Activated CD8-positive, alpha-beta memory T cell treated with anti-CD3 and anti-CD28 coated beads for 1 hour (primary cell): ENCODE measurements at places on chromosomes 3 and 15.

- no peak for DNase-seq
Measured at GRCh38 chr3:107446706-107447105, 69.5 kb downstream of the CCDC54 start.

GRCh38 chr3:71109241-71109976, 474.1 kb downstream of the FOXP1 start:
- DNase-seq = no peak

- no peak for DNase-seq
Measured at GRCh38 chr3:11641683-11642430, 1.9 kb downstream of the VGLL4 start.

GRCh38 chr15:99443768-99444446, 121.9 kb upstream of the MEF2A start:
- no peak for DNase-seq

GRCh38 chr3:73786321-73786807, 161.6 kb upstream of the PDZRN3 start:
- no peak for DNase-seq

GRCh38 chr3:108352176-108352575, 55.8 kb downstream of the HHLA2 start:
- no peak for DNase-seq

DNA sequence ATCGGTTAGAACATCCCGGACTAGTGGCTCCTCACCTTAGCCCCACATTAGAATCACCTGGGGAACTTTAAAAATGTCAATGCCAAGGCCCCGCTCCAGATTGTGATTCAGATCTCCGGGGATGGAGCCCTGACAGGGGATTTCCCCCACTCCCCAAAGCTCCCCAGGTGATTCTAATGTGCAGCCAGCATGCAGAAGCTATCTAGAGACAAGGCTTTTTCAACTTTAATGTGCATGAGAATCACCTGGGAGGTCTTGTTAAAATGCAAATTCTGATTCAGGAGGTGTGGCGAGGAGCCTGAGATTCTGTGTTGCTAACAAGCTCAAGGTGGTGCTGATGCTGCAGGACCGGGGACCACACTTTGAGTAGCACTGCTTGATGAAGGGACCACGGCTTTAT, 156.7 kb downstream of the RAB11A start:
- no peak for DNase-seq

DNA sequence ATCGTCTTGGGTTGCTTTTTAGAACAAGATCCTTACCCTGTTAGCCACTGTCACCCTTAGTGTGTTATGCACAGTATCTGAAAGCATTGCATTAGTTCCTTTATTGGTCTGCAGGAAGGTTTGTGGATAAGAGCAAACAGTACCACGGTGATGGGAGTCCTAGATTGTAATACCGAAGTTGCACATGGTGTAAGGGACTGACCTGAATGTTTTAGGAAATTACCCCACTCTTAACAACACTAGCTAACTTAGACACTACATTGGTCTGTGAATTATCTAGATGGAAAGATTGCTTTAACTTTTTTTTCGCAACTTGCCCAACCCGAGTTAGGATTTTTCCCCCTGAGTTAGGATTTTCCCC, 1.3 kb downstream of the STT3B start:
- DNase-seq = no peak

- no peak for DNase-seq
Measured at GRCh38 chr3:112656043-112656442, 15.1 kb upstream of the CCDC80 start.

- DNase-seq = no peak
Measured at GRCh38 chr3:55405436-55405835, 81.7 kb downstream of the WNT5A start.

DNA sequence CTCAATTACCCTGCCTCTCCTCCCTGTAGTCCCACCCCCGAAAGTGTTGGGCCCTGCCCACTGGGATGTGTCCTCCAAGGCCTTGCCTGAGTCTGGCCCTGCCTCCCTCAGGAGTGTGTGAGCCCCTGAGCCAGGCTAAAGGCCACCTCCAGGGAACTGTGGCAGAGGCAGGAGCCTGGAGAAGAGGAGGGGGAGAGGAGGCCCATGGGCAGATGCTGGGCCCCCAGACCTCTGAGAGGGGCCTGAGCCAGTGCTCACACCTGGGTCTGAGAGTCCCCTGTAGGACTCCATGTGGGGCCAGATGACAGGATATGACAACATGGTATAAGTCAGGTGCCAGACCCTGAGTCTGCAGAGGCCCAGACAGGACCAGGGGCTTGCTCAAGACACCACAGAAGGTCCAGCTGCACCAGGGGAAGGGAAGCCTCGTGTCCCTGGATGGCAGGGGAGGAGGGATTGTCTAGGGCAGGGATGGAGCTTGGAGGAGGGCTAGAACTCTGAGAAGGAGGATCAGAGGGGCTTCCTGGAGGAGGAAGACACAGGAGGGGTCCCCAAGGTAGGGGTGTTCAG, 217.9 kb downstream of the TBC1D2B start:
- no peak for DNase-seq

GRCh38 chr3:157101486-157101885, 58.5 kb downstream of the CCNL1 start:
- no peak for DNase-seq

GRCh38 chr3:158642474-158643210, 1.7 kb upstream of the GFM1 start:
- DNase-seq = no peak

DNA sequence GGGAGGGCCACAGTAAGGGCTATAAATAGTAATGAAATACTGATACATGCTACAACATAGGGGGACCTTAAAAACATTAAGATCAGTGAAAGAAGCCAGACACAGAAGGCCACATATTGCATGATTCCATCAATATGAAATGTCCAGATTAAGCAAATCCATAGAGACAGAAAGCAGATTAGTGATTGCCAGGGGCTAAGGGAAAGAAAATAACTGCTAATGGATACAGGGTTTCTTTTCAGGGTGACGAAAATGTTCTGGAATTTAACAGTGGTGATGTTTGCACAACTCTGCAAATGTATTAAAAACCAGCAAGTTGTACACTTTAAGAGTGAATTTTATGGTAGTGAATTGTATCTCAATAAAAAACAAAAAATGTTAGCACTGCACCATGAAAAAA, 37.0 kb downstream of the PIK3R4 start:
- no peak for DNase-seq

- no peak for DNase-seq
Measured at GRCh38 chr3:25554376-25554775, 110.3 kb downstream of the TOP2B start.

GRCh38 chr15:70172124-70172523, 74.4 kb upstream of the TLE3 start:
- DNase-seq = no peak

- no peak for DNase-seq
Measured at GRCh38 chr15:39625856-39626255, 45.0 kb downstream of the THBS1 start.

DNA sequence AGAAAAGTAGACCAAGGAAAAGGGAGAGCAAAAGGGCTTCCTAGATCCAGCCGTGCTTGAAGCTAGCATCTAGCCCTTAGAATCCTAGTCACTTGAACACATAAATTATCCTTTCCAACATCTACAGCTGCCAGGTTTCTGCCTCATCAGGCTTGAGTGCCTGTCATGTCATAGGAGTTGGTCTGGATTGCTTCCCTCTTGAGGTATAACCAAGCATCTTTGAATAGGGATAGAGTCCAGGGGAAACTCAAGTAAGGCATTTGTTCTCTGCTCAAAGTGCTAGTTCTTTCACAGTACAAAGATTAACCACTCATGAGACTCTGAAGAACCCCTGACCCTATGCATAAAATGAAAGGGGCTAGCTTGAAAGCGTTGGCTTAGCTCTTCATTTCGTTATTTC, 72.3 kb downstream of the SLCO3A1 start:
- no peak for DNase-seq
